ENCODE measurements at places on chromosomes 16 and 17.

GRCh38 chr16:12611006-12611477, 192.6 kb downstream of the CPPED1 start:
- DNase-seq, result no peak

GRCh38 chr16:35734728-35735402, 2275.5 kb downstream of the TP53TG3F start:
- DNase-seq, result no peak

DNA sequence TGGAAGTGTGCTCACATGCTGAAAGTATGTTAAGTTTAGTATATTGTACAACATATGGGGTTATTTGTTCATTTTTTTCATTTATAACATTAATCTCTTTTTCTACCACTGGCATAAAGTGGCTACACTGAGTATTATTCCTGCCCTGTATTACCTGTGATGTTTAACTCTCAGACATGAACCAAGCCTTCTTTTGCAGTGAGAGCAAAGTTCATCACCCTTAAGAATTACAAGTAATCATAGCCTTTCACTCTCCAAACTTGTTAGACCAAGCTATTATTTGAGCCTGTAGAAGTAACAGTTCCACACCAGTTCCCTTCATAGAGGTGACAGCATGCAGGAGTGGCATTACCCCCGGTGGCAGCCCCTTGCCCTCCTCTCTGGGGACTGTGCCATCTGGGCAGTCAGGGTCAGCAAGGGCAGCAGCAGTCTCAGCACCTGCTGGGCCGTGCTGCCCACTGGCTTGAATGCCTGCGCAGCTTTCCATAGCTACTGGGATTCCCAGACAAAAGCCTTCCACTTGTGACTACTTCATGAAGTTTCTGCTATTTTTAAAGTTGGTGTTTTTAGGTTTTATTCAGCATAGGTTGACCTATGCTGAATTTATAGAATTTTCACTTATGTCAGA, 71.3 kb downstream of the TMC6 start:
- DNase-seq, result no peak

DNA sequence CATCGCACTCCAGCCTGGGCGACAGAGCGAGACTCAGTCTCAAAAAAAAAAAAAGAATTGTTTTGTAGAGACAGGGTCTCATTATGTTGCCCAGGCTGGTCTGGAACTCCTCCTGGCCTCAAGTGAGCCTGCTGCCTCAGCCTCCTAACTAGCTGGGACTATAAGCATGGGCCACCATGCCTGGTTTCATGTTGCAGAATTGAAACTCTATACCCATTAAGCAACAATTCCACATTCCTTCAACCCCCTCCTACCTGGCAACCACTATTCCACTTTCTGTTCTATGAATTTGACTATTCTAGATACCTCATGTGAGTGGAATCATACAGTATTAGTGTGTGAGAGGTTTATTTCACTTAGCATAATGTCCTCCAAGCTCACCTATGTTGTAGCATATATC, 24.5 kb downstream of the RNF135 start:
- DNase-seq, result no peak

- no peak for DNase-seq
Observed at GRCh38 chr17:75094871-75095399, 7.2 kb downstream of the SLC16A5 start.

- no peak for DNase-seq
Observed at GRCh38 chr16:666572-666971, 1.4 kb upstream of the RHOT2 start.

DNA sequence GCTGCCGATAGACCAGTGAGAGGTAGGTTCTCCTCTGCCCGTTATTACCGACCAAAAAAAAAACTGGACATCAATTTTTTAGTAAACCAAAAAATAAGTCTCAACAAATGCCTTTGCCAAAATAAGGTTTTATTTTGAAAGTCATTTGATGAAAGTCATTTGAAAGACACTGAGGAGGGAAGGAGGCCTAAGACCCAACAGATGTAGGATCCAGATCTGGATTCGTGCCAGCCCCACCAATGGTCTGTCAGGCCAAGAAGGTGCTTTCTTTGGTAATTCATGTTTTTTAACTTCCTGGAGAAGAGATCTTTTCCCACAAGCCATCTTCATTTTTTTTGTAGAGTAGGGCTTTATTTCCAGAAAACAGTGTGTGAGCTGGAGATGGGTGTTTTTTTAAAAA, 18.1 kb downstream of the NTAN1 start:
- DNase-seq, result no peak
